Activated CD4-positive, alpha-beta memory T cell treated with anti-CD3 and anti-CD28 coated beads for 36 hours (primary cell): ENCODE measurements at places on chromosomes 11 and 22.

- DNase-seq, result no peak
These were observed 73.7 kb downstream of the NAT10 start for GRCh38 chr11:34179026-34179675.

GRCh38 chr22:37742376-37743171 is 45.7 kb downstream of the TRIOBP start:
- DNase-seq, result no peak

DNA sequence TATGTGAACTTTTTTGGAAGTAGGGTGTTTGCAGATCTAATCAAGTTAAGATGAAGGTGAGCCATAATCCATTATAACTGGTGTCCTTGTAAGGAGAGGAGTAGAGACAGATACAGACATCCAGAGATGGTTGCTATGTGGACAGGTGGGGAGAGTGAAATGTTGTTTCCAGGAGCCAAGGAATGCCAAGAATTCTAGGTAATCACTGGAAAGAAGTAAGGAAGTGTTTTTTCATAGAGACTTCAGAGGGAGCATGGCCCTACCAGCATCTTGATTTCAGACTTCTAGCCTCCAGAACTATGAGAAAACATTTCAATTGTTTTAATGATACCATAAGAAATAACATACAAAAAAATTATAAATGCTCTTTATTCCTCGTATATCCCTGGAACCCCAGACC is 320.5 kb upstream of the ANO3 start:
- DNase-seq, result no peak

DNA sequence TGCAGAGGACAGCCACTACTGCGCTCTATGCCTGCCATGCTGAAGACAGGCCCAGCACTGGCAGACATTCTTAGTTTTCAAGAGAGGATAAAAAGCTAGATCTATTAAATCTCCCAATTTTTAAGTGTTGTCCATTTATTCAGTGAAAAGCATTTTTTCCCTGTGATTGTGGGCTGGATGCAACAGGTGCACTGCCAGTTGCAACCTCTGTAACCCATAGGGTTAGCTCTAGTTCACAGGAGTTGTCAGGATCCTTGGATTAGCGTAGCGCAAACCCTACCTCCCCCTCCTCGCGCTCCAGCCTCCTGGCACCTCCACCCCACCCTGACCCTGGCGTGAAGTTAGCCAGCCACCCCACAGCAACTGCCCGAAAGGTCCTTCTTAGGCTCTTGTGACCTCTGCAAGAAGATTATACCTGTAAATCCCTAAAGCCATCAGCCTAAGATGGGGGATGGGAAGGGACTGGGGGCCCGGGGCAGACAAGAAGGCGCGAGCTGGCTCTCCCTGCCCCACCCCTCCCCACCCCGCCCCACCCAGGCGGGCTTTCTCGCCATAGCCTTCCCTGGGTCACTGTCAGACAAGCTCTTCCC is 30.9 kb downstream of the EIF3F start:
- no peak for DNase-seq

DNA sequence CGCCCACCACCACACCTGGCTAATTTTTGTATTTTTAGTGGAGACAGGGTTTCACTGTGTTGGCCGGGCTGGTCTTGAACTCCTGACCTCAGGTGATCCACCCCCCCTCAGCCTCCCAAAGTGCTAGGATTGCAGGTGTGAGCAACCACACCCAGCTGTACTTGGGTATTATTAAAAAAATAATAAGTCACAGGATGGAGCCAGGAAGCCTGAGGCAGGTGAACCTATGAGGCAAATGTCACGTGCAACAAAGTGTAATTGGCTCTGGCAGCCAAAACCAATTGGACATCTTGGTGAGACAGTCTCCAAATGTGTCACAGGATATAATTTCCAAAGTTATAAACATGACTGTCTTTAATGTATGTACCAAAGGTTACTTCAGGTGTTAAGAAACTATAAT is 24.0 kb upstream of the MALAT1 start:
- DNase-seq, result no peak

GRCh38 chr22:49738566-49738965 is 89.1 kb downstream of the BRD1 start:
- DNase-seq, result no peak

- no peak for DNase-seq
These were observed 62.4 kb downstream of the DSCAML1 start for GRCh38 chr11:117734601-117735024.

GRCh38 chr11:19571906-19572305 is 140.7 kb upstream of the NAV2 start:
- DNase-seq, result no peak

- DNase-seq, result no peak
These were observed 44.4 kb upstream of the DAGLA start for GRCh38 chr11:61635787-61636186.

GRCh38 chr11:68686486-68686885 is 2.1 kb downstream of the GAL start:
- DNase-seq, result no peak

- no peak for DNase-seq
These were observed 69.4 kb downstream of the DDX10 start for GRCh38 chr11:108734283-108734682.

DNA sequence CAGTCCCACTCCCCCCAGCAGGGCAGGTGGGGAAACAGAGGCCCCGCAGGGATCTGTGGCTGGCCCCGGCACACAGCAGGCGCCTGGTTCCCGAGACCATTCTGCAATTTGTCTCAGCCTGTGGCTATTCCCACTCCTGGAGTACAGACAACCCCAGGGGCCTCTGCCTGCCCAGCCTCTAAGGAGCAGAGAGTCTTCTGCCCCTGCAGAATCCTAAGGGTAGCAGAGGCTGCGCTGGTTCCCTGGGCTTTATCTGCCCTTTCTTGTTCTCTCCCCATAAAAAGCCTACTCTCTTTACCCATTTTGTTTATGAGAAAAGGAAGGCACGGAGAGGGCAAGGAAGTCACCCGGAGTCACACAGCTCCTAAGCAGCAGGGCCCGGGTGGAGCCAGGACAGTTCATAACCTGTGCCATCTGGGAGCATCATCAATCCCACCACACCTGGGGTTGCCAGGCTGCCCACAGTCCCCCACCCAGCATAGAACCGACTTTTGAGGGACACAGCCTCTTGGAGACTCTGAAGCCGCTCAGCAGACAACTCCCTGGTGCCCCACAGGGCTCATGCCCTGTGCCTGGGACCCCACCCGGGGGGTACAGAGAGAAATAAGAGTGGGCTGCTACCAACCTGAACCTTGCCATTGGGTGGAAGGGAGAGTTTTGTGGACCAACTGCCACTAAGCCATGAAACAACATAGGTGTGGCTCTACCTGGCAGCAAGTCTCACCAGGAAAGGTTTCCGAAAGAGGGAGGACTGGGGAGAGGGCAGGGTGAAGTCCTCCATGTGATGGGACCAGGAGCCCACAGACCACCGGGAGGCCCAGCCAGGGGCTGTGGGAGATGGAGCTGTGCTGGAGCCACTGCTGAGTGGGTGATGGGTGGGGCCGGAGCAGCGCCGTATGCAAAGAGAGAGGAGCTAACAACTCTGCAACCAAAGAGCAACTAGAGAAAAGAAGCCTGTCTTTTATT is 17.2 kb upstream of the LINC01488 start:
- no peak for DNase-seq

- no peak for DNase-seq
These were observed 90.1 kb downstream of the TYR start for GRCh38 chr11:89267660-89268302.

GRCh38 chr11:112172362-112172994 is 2.8 kb upstream of the BCO2 start:
- no peak for DNase-seq
